ENCODE measurements at places on chromosomes 13 and 19.
A peak's percentile ranks its signal among the peaks of the same experiment; 100 is the strongest.

- no peak for DNase-seq
Measured at GRCh38 chr13:35961461-35962220, 169.5 kb downstream of the DCLK1 start.

DNA sequence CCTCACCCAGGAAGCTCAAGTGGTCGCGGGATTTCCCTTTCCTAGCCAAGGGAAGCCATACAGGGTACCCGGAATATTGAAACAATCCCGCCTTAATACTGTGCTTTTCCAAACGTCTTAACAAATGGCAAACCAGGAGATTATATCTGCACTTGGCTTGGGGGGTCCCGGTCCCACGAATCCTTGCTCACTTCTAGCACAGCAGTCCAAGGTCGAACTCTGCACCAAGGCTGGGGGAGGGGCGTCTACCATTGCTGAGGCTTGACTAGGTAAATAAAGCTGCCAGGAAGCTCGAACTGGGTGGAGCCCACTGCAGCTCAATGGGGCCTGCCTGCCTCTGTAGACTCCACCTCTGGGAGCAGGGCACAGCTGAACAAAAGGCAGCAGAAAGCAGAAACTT lies 1644.8 kb downstream of the PCDH9 start:
- DNase-seq = no peak

DNA sequence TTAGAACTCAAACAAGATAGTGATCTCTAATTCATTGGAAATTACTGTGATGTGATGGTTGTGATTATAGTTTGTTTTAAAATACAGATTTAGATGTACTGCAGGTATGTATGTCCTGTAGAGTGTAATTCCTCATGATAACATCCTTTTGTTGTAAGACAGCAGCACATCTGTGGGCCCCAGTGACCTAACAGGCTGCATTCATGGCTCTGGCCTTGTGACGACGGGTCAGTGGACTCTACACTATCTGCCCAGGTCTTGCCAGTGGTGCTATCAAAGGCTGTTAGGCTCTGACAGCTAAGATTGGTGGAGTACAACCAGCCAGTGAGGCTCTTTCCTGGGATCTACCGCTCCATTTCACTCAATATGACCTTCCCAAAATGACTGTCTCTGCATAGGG lies 158.4 kb downstream of the MTUS2 start:
- DNase-seq = no peak

DNA sequence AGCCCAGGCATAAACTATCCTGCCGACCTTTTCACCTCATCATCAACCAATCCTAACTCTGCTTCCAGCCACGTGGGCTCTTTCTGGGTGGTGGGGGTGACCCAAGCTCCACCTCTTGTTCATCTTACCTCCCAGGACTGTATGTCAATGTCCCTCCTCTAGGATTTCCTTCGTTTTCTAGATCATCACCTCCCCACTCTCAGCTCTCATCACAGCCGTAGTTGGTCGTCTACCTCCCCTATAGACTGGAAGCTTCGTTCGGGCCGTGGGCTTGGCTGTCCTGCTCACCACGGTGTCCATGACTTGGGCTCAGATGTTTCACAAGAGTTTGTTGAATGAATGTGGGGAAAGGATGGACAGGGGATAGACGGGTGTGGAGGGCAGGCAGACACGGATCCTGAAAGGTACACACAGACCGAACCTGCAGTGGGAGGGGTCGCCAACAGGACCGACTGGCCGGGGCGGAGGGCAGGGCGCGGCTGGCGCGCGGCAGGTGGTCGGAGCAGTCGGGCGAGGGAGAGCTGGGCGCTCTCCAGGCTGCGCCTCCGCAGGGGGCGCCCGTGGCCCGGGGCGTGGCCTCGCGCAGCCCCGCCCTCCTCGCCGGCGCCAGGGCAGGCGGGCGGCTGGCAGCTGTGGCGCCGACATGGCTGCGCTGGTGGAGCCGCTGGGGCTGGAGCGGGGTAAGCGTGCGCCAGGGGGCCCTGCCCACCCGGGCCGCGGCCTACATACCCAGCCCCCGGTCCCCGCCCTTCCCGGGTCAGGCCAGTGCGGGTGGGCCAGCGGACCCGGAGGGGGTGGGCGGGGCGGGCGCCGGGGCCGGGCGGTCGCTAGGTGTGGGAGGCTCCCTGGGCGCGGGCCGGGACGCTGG lies at the start of gene LIN7B:
LIN7B (plus strand) TSS at position 609 of the 868 bp plus-strand sequence; CDS start at position 644, 35 bp downstream.
- DNase-seq = peak; percentile 39

GRCh38 chr13:20525601-20526544 lies at the start of gene CRYL1:
TSS of gene CRYL1 (minus strand) at chr13:20525857. CDS start at chr13:20525794, 63 bp downstream.
- DNase-seq = peak; percentile 90

DNA sequence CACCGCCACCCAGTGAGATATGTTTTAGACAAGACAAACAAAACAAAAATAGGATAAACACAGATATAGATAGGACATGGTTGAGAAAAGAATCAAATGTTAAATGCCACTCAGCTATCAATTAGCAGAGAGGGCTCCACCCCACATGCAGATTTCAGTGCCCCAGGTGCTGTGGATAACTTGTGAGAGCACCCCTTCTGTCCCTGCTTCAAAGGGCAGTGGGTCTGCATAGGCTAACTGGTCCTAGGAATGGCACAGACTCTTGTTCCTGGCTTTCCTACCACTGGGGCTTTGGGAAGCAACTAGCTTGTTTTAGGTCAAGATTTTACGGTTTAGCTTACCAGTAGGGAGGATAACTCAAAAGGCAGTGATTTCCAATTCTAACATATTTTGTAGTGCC lies 460.3 kb downstream of the TSHZ3 start:
- DNase-seq = no peak

DNA sequence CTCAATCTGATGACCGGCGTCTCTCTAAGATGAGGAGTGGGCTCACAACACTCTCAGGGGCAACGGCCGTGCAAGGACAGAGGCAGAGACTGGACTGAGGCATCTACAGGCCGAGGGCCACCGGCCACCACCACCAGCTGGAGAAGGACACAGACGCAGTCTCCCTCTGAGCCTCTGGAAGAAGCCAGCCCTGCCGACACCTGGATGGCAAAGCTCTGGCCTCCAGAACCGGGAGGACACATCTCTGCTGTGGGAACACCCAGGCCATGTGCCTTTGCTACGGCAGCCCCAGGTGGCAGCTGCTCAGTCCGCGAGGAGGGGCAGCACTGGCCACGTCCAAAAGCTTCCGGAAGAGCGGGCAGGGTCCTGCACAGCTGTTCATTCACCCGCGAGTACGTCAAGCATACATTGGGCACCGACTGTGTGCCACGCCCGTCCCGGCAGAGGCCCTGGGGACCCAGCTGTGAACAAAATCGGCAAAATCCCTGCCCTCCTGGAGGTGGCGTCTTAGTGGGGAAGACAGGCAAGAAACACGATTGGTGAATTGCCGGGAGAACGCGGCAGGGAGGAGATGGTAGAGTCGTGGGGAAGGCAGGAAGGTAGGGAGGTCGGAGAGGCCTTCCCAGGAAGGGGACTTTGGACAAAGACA lies 17.1 kb downstream of the C2CD4C start:
- no peak for DNase-seq

- no peak for DNase-seq
Measured at GRCh38 chr19:12800923-12801465, 606 bp downstream of the PRDX2 start.

DNA sequence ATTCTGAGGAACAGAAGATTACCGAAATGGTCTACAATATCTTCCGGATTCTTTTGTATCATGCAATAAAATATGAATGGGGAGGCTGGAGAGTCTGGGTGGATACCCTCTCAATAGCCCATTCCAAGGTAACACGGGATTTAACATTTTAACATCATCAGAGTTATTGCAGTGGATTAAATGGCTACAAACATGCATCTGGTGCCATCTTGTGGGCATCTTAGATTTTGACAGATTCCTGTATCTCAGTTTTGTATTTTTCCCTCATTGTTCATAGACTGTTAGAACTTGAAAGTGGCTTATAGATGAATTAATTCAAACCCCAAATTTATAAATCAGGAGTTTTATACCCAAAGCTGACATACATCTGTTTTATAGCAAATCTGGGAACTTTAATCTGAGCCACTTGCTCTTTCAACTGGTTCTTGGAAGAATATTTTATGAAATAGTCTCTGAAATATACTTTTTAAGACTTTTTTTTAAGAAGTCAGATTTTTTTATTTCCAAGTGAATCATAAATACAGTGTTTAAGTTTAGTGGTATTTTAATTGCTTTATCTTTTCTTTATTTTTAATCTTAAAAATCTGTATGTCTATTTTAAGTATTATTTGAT lies 215.2 kb downstream of the NBEA start:
- no peak for DNase-seq
